HFFc6 (cell line): ENCODE measurements at places on chromosomes 4 and X. TPM values are rescaled to one million over a fixed set of nuclear protein-coding genes. Genes with fewer than 3 reads are reported as not detected.

- no peak for DNase-seq
Observed at GRCh38 chrX:9942086-9942485, 25.1 kb upstream of the CLDN34 start.

DNA sequence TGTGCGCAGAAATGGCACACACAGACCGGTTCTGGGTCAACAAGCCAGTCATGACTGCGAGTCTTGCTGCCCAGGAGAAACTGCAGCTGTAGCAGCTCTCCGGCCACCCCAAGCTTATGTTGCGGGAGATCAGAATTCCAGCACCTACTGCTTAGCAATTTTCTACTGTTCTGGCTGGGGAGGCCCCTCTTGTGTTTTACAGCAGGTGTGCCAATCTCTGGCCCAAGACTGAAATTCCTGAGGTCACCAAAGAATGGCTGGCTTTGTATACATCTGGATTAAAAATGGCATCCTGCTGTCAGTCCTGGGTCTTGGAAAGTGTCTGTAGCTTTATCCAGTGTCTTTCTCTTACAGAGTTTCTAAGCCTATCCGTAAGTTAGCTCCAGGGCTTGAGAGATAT is 68.9 kb upstream of the TRAM1L1 start:
- no peak for DNase-seq

DNA sequence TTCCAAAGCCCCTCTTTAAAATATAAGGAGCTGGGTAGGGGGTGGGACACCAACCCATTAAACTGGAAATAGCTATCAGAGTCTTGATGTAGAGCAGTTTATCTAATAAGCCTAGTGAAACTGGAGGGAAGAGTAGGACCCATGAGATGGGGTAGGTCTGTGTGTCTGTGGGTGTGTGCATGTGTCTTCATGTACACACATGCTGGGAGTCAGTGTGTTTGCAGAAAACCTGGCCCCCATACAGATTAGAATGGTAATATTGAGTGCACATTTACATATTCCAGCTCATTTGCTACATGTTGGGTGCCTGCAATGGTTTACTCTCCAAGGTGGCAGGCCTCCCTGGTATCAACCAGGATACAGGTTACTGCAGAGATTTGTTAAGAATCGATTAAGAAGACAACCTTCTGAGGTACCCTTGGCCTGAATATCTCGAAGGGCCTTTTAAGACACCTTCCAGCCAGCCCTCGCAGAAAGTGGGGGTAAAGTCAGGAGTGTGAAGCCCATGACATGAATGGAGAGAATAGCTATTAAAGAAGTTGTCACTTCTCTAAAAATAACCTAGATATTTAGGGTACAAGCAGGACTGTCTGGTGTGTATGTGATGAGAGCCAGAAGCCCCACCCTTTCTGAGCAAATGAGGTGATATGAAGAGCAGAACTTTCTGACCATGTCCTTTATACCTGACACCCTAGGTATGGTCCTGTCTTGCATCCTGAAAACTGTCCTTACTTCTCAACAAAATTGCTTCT is 75.7 kb upstream of the TEX13D start:
- DNase-seq = no peak

The PF4V1 gene
- not detected in 3 replicates for total RNA-seq
